Natural killer cell treated with Interleukin-12 subunit alpha and Interleukin-12 subunit beta and Interleukin-15 and Interleukin-18, amount 100 ng/mL, for 72 hours (primary cell): ENCODE measurements at places on chromosomes 11 and 22. TPM values are rescaled to one million over a fixed set of nuclear protein-coding genes. Genes with fewer than 3 reads are reported as not detected.

The CSNK2A3 gene
- total RNA-seq, result not detected

DNA sequence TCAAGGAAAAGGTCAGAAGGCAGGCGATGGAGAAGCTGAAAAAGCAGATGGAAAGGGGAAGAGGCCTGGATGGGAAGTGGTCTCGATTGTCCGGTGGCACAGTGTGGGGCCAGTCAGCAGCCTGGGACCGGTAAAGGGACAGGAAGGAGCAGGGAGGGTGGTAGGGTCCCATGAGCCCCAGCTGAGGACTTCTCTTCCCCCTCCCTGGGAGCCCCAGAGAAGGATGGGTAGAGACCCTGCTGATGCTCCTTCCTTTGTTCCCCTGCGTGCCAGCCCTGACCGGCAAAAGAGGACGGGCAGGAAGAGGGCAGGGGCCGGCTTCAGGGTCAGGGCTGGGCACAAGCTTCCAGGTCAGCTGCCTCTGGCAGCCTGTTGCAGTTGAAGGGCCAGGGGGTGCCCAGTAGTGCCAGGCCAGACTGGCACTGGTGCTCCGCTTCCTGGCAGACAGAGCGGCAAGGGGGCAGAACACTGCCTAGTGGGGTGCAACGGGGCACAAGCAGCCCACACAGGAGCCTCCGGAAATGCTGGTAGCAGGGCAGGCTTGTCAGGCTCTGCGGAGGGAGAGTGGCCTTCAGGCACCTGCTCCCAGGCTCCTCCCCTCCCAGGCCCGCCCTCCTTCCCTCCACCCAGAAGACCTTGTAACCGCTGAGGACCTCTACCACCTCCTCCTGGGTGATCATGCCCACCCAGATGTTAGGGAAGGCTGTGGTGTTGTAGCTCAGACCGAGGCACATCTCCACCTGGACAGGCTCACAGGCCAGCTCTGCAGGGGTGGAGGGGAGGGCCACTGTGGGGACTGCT is 739 bp upstream of the C1QTNF5 start:
- no peak for DNase-seq

The ELP4 gene
- total RNA-seq, result 20.6 TPM

The EWSR1 gene
- total RNA-seq, result 348 TPM

DNA sequence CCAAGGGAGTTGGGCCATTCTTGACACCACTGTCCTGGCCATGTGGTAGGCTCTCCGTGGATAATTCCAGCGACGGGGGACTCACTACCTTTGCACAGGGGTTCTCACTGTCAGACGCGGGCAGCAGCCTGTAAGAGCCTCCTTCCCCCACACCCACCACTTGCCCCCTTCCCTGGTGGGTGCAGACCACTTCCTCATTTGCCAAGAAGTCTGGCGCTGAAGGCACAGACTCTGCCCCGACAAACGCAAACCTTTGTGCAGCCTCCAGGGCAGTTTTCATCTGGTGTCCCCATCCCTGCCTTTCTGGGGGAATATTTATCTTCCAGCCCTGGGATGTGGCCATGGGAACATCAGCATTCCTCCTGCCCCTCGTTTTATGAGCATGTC is 422.5 kb downstream of the SHANK2 start:
- no peak for DNase-seq

GRCh38 chr11:47106798-47107411 is 69.8 kb downstream of the ARFGAP2 start:
- no peak for DNase-seq

DNA sequence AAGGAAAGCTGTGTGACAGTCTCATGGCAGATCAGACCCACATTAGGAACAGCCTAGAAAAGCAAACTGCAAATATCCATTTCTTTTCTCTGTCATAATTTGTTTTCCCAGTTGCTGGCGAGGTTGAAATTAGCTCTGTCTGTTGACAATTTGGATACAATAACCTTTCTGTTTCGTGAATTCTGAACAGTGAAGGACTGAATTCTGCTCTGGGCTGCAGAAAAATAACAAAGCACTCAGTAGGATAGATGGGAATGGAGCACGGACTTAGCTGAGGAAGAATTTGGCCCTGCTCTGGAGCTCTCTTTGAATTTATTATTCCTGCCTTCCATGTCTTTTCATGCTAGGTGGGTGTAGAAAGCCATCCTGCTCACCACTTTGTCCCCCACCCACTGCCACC is 140.3 kb downstream of the RRAS2 start:
- no peak for DNase-seq

DNA sequence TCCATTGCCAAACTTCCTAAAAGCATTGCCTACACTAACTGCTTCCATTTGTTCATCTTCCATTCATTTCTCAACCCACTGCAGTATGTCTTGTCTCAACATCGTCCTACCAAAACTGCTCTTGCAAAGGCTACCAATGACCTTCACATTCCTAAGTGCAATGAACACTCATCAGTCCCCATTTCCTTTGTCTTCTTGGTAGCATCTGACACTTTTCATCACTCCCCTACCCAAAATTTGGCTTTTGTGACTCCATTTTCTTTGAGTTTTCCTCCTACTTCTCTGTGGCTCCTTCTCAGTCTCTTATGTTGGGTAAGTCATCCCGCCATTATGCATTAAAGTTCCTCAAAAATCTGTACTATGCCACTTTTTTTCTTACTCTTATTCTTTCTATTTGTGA is 135.4 kb downstream of the CCDC81 start:
- DNase-seq, result no peak

The SAA2 gene
- not detected for total RNA-seq

- no peak for DNase-seq
Measured at GRCh38 chr11:3170044-3170755, 5.1 kb upstream of the OSBPL5 start.

DNA sequence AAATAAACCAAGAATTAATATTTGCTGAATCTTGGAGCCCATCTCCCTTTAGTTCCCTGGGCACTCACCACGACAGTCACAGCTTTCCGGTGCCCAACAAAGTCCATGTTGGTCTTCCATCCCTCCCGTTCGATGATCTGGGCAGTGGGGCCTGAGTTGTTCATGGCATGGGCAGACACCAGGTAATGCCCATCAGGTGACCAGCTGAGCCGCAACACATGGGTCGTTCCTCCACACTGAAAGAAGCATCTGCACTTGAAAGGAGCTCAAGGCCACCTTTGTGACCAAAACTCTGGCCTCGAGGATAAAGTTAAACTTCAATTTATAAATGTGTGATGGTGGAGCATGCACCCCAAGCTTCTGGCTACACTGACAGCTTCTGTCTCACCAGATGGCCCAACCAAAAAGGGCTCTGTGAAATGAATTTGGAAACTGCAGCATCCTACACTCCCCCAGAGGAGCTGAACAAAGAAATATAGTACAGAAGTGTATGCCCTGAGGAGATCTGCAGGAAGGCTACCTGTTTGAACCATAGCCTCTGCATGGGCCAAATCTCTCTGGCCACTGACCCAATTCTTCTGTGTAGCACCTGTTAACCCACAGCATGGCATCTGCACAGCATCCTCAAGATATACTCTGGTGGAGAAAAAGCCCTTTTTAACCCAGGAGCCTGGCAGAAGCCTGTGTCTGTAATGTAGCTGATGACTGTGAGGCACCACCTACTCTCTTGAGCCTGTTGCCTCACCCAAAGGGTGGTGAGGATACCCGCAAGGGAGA is 37.1 kb downstream of the HIRA start:
- no peak for DNase-seq

- DNase-seq, result no peak
Measured at GRCh38 chr22:31451709-31452571, 37.7 kb downstream of the EIF4ENIF1 start.

- no peak for DNase-seq
Measured at GRCh38 chr11:41533761-41534160, 74.3 kb upstream of the LRRC4C start.

The ZNF74 gene
- 3.7 TPM for total RNA-seq

DNA sequence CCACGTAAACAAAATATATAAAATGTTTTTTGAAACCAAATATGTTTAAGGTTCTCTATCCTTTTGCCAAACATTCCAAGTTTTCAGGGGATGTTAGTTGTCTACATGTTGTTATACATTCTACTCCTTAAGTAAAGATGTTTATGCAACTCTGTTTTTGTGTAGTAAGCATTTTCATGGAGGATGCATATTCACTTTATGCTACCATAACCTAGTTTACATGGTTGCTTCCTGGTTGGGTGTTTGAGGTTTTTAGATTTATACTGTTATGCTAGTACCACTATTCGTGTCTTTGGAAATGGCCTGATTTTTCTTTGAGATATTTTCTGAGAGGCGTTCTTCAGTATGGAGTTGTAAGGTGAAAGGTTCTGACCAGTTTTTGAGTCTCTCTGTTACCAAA is 131.1 kb upstream of the SORL1-AS1 start:
- no peak for DNase-seq
